ENCODE measurements at places on chromosomes 2 and 18. TPM values are rescaled to one million over a fixed set of nuclear protein-coding genes. Genes with fewer than 3 reads are reported as not detected.

Gene IL1RL2
- 1.4 TPM for total RNA-seq

Gene USP37
- 36.4 TPM for total RNA-seq

Gene BOLL
- 0.27 TPM for total RNA-seq

Gene SERPINB12
- total RNA-seq = not detected

Gene ACVR1C
- total RNA-seq = 0.44 TPM

Gene MEX3C
- 69.5 TPM for total RNA-seq

Data from camera-type eye (tissue), 1 donor.